ENCODE measurements at places on chromosomes 12 and 14.

GRCh38 chr12:124913474-124914391 lies 717 bp downstream of the UBC start:
- peak; percentile 68 for DNase-seq

DNA sequence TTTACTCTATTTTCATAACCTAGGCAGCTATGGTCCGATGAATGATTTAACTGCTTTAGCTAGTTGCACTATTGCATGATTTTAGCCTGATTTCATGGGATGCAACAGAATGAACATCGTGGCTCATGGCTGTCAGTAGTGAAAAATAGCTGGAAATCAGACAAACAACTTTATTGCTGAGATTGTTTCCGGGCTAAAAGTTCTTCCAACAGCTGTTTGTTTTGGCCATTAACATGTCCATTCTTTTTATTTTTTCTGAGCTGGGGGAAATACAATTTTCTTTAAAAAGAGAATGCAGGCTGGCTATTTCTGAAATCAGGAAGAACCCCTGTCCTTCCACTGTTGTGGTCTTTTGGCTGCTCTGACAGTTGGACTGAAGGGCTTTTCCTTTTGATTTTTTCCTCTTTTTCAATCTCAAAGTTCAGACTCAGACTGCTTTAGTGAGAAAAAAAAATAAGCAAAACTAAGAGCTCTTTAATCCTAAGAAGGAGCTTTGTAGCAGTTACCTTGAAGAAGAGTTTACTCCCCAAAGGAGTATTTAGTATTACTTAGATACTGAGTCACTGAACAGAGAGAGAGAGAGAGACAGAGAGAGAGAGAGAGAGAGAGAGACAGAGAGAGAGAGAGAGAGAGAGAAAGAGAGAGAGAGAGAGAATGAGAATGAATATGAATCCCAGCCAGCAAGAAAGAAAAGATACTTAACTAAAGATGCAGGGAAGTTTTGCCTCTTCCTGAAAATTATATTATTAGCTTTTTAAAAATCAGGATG lies at the start of gene NAV3:
TSS of gene NAV3 (plus strand) at position 312 of the 769 bp plus-strand sequence. CDS start 568 bp downstream, outside the sequence.
- DNase-seq: no peak

DNA sequence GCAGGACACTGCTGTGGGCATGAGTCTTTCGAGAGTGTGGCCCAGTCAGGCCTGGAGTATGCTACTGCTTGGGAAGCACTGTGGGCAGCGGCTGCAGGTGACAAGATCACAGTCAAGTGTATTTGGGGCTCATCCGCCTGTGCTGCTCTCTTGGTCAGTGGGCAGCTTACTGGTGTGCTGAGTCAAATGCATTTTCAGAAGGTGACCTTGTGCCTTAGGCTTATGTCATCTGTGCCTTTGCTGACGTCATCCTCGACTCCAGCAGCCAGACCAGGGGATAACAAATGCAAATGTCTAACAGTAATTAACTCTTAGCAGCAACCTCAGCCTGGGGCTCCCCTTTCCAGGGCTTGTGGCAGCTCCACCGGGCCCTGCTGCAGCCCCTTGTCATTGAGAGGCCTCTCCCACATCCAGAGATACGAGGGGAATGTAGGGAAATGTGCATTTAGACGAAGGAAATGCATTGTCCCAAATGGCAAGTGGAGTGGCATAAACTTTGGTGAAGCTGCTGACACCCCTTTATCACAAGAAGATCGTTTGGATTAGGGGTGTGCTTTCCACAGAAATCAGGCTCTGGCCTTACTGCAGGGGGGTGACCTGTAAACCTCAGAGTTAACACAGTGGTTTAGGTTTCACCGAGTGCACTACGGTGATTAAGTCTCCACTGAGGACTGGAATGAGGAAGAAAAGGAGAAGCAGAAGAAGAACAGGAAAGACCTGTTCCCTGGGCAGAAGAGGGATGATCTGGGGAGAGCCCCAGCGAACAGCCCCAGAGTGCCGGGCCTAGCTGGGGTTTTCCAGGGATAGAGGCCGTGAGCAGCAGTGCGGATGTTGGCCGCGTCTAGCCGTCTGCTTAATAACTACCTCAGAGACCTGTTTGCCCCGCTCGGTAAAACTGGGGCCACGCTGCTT lies 39.7 kb downstream of the PSMA6 start:
- peak; percentile 87 for DNase-seq

DNA sequence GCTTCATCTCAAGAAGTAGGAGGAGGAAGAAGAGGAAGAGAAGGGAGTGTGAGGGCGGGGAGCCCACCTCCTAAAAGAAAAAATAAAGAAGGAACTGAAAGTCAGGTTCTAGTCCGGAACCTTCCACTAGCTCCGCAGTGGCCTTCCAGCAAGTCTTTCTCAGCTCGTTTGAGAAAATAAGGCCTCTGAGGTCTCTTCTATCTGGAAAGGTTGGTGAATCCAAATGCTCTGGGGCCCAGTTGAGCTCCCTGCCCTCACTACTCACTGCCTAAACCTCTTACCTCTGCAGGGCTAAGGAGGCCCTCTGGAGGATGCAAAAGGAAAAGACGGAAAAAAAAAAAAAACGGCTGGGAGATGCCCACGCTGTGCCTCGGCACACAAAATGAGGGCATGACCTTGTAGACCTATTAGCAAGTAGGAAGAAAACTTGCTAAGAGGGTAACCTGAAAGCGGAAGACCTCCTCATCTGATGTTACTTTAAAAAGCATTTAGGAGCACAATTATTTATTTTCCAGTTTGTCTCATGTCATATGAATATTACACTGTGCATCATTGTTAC lies 35.9 kb downstream of the FBLN5 start:
- peak; percentile 33 for DNase-seq

DNA sequence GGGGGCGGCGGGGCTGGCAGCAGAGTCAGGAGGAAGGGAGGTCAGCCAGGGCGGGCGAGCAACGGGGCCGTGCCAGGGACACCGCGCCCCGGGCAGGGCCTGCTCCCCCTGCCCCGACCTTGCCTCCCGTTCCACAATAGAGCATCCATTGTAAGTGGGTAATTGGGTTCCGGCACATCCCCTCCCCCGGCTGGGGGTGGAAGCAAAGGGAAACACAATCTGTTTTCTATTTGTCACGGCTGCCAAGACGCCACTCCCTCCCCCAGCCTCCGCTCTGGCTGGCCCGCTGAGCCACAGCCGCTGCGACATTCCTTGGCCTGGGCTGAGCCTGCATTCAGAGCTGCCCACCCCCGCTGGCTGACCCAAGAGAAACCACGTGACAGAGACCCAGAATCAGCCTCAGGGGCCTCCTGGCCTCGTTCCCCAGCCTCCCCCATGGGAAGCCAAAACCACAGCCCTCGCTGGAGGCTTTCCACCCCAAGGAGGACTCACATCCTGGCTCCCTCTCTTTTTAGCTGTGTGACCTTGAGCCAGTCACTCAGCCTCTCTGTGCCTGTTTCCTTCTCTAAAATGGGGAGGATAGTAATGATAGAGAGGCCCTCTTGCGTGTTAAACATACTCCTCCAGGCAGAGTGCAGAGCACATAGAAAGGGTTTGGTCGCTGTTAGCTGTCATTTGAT lies 117.6 kb downstream of the SCARB1 start:
- DNase-seq: peak; percentile 81

- DNase-seq: no peak
Observed at GRCh38 chr12:14307004-14307403, 58.5 kb upstream of the ATF7IP start.

- peak; percentile 15 for DNase-seq
Observed at GRCh38 chr12:106137530-106138356, 1.0 kb downstream of the NUAK1 start.

DNA sequence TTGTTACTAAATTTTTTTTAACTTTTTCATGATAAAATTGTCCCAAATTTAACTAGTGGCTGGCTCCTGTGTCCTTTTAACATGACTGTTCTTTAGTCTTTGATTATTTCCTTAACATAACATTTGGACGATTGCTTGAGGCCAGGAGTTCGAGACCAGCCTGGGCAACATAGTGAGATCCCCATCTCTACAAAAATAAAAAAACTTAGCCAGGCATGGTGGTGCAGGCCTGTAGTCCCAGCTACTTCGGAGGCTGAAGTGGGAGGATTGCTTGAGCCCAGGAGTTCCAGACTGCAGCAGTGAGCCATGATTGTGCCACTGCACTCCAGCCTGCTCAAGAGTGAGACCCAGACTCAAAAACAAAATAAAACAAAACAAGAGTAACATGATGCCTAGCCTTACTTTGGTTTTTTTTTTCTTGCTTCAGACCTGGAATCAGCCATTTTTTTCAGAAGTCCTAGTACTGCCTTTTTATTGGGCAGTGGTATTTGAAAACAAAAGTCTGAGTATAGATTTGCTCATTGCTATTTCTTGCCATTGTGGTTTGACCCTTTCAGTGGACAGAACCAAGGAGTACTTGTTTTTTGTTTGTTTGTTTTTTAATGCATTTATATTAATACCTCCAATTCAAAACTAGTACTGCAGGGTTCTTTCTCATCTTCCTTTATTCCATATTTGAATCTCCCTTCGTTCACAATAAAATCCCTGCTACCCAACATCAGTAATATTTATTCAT lies 4.8 kb downstream of the TOGARAM1 start:
- DNase-seq: no peak

DNA sequence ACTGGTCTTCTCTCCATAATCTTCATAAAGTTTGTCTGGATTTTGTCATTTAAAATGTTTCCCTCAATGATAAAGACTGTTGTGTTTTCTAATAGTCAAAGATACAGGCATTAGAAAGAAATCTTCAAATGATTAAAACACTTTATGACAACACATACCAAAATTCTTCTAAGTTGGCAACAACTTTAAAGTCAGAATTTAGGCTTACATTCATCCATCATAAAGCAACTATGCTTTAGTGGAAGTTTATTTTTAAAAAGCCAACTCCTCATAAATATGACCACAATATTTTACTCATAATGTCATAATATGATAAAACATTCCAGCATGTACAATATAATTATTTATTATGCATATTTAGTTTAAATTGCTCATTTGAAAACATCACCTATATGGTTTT lies 17.2 kb upstream of the CCER1 start:
- DNase-seq: no peak

DNA sequence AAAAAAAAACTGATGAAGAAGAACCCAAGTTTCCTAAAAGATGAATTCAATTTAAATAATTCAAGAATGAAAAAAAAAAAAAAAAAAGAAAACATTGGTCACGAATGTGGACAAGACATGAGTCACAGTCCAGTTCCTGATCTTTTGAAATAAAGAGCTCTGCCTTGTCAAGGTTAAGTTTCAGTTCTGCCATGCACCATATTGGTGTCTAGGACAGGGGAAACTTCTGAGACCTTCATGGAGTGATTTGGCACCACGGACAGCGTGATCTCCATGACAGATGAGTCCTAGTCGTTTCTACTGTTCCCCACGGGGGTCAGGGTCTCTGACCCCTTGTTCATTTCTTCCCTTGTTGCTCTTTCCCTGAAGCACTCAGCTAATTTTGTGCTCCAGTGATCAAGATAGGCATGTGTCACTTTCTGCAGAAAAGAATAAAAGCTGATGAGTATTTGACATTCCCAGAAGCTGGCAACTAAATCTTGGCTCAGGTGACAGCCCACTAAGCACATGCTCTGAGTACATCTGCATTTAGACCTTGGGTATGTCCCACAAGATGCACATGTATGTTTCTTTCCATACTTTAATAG lies 1159.7 kb downstream of the BCL11B start:
- DNase-seq: no peak

DNA sequence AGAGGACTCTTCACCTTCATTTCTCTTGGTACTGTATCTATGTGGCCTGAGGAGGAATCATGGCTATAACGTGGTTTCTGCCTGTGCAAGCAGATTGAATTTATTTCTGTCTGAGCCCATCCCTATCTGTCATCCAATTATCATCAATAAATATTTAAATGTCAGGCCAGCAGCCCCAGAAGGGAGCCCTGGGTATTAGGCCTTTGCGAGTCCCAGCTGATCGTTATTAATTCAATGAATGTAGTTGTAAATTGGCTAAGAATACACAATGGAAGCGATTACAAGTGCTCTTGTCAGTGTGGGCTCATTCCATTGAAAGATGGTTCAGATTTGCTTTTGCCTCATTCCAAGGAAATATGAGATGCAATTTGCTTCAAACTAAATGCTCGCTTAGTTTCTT lies 142.0 kb downstream of the KTN1 start:
- DNase-seq: no peak

- DNase-seq: no peak
Observed at GRCh38 chr14:96745500-96746051, 51.6 kb upstream of the VRK1 start.

- peak; percentile 2 for DNase-seq
Observed at GRCh38 chr14:23694085-23694948, 58.2 kb downstream of the DHRS2 start.

GRCh38 chr12:130041983-130042812 lies 120.1 kb upstream of the FZD10 start:
- DNase-seq: no peak

- DNase-seq: no peak
Observed at GRCh38 chr12:39413836-39414771, 28.8 kb downstream of the KIF21A start.

- DNase-seq: no peak
Observed at GRCh38 chr14:60204104-60204842, 39.1 kb upstream of the DHRS7 start.

GRCh38 chr12:60832290-60832689 lies 1236.5 kb downstream of the SLC16A7 start:
- no peak for DNase-seq

- no peak for DNase-seq
Observed at GRCh38 chr12:122133192-122133950, 40.6 kb downstream of the IL31 start.

DNA sequence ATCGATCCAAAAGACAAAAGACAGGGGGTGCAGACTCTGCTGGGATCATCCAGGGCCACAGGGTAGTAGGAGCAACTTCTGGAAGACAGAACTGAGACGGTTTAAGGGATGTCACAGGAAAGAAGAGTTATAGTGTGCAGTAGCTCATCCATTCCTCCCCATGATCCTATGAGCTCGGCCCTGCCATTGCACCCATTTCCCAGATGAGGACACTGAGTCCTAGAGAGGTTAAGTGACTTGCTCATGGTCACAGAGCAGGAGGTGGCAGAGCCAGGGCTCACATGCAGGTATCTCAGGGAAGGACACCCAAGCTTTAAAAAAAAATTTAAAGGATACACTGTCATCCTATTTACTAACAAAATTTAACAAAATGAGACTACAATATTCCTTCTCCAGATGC lies 86.1 kb upstream of the FZD10 start:
- no peak for DNase-seq

DNA sequence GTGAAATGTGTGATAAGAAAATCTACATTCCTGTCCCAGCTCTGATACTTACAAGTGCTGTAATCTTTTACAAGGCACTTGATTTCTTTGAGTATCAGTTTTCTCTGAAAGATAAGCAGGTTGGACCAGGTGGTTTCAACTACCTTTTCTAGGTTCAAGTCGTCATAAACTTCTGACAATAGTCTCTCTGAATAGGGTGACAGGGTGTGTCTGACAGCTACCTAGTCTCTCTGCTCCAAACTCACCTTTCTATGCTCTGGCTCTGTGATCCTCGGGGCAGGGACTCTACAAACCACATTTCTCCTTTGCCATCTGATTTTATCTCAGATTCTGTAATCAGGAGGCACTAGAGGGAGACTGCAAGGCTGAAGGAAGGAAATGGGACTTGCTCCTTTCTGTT lies 137.7 kb upstream of the SYT1 start:
- no peak for DNase-seq

- no peak for DNase-seq
Observed at GRCh38 chr12:9344541-9344940, 136.3 kb upstream of the PZP start.

- no peak for DNase-seq
Observed at GRCh38 chr12:101010896-101011295, 199.1 kb downstream of the SLC5A8 start.

- DNase-seq: no peak
Observed at GRCh38 chr12:103813949-103814348, 27.1 kb downstream of the NT5DC3 start.
